ENCODE measurements at places on chromosomes 5 and 9.
A peak's percentile ranks its signal among the peaks of the same experiment; 100 is the strongest.

- DNase-seq: peak; percentile 53
Measured at GRCh38 chr5:39274398-39275085, 55.2 kb upstream of the FYB1 start.

DNA sequence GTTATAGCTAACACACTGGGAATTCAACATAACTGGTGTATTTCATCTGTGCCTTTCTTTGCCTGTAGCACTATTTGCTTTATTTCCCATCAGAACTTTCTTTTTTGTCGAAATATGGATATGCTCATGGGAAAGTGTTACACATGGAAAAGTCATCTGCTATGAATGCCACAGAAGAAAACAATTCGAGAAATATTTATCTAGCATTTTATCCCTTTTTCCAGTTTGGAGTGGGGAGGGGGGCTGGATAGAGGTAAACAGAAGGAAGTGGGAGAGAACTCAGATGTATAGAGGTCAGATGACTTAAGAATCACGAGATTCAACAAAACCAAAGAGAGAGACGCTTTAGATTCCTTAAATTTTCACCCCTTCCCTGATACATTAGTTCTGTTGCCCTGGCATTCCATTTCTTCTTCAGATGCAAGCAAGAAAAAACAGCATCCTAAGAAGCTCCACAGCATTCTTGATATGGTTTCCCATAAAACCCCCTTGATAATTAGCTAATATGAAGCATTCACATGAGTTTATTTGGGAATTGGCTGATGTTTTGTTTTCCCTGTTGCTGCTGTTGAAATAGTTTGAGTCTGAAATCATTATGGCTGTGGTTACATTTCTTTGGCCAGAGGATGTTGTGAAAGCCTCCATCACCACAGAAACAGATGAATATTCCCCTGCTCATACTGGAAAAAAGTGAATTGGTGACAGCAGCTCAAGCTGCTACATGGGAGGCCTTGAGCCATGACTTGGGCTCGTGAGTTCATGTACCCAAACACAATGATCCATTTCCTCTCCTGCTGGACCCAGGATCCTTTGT lies 335.8 kb upstream of the DAB2 start:
- no peak for DNase-seq

- DNase-seq: no peak
Measured at GRCh38 chr5:40317023-40317422, 362.7 kb upstream of the PTGER4 start.

GRCh38 chr5:139117342-139117884 lies 80.8 kb downstream of the SIL1 start:
- no peak for DNase-seq

DNA sequence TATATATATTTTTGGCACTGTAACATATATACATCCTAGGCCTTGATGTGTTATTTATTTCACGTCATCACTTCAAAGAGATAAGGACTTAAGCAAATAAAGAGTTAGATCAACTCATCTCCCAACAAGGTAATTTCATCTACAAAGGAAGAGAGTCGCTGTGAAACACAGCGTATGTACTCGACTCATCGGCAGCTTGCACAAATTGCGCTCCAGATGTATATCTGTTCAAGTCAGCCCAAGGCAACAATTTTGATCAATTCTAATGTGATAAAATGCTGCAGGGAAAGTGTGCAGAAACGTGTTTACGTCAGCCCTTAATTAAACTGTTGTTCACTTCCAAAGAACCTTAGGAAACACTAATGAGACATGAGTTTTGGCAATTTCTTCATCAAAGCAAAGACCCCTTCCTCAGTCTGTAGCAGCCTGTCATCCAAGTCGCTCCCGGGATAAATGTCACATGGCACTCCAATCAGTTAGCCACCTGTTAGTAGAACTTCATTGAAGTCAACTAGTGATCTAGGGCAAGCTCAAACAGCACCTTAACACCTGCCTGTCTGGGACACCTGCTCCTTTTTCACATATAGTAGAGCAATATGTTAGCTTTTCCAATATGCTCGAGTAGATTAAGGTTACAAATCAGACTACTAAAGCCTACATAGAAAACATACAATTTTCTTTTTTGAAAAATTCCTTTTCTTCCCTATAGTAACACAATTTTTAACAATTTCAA lies 182.4 kb downstream of the NFIB start:
- DNase-seq: no peak

DNA sequence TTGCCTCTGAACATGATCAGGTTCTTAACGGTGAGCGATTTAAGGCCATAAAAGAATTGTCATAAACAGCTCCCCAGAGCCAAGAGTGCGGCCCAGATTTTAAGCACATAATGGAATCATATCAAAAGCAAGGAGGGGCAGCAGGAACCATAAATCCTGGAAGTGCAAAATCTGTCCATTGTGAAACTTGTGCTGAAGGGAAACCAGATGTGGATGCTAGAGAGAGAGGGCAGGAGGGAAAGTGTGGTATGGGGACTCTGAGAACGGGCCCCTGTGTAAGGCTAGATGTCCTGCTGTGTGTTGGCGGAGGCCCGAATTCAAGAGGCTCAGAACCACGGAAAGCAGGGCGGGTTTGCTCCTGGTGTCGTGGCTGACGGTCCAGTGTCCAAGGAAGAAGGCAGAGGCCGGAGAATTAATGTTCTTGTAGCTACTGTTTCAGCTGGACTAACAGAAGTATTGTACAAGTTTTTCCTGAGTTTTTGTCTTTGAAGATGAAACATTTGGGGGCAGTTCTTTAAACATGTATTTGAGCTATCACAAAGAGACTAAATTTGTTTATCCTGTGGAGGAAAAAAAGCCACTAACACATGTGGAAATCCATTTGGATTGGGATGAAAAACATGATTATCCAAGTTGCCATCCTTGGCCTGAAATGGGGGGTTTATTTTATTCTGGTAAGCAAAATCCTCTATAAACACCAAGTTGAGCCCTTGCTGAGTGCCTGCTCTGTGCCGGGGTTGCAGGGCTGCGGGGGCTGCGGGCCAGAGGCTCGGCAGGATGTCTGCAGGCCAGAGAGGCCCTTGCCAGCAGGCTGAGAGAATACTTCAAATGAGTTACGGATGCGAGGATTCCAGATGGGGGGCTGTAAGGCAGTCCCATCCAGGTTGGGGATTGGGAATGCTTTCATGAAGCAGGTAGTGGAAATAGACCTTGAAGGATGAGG lies 9.2 kb upstream of the CXCL14 start:
- no peak for DNase-seq

Measured in hematopoietic multipotent progenitor cell treated with erythropoietin and hydrocortisone succinate and interleukin-3 and kit ligand, for 8 days (in vitro differentiated cells).